RCC 7860 (cell line): ENCODE measurements at places on chromosomes 13 and 19.

GRCh38 chr13:74555276-74555625, 421.0 kb upstream of the KLF12 start:
- DNase-seq, result no peak

GRCh38 chr13:110307767-110308655, 927 bp downstream of the COL4A2 start:
- no peak for DNase-seq

GRCh38 chr19:18851673-18852325, 20.0 kb downstream of the UPF1 start:
- no peak for DNase-seq

DNA sequence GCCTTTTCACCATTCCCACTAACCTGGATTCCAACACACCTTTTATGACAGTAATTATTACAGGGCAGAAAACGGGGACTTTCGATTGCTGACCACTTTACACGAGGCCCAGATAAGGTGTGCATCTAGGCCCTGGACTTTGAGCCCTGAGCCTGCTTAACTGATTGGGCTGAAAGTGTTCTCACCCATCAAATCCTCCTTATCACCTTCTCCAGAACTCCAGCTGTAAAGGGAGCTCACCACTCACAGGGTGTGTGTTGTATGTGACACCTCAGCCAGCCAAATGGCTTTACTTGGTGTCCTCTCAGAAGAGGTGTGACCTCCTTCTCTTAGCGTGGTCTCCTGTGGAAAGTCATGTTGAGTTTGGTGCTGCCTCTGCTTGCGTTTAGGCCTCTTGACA, 36.5 kb downstream of the SIPA1L3 start:
- DNase-seq, result no peak

GRCh38 chr13:95698047-95698749, 21.3 kb downstream of the DNAJC3 start:
- no peak for DNase-seq
